ENCODE measurements at places on chromosomes 2 and 18.

GRCh38 chr18:49618742-49619681 is 57.2 kb downstream of the LIPG start:
- no peak for DNase-seq

DNA sequence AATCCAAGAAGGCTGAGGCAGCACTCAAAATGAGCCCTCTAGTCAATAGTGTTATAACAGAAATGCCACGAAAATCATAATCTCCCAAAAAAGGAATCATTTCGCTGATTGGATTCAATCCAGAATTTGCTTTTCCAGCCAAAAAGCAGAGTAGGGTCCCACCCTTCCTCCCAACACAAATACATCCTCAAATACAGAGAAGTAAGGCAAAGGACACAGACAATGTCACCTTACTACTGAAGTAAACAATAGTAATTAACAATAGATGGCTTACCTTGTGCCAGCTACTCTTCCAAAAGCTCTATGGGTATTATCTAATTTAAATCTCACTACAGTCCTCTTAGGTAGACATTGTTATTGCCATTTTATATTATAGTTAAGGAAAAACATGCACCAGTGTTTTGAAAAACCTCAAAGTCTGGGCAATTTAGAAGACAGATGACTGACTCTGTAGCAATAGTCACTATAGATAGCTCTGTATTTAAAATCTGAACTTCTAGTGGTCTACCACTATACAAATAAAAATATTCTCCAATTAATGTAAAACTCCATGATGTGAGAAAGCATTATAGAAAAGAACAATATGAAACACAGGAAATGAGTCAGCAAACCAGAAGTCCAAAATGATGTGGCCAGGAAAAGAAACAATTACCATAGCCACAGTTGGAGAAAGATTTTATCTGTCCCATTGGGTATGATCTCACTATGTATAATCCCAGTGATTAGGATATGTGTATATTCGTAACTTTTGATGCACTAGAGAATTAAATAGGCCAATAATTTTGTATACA is 305.0 kb upstream of the ERBB4 start:
- no peak for DNase-seq

DNA sequence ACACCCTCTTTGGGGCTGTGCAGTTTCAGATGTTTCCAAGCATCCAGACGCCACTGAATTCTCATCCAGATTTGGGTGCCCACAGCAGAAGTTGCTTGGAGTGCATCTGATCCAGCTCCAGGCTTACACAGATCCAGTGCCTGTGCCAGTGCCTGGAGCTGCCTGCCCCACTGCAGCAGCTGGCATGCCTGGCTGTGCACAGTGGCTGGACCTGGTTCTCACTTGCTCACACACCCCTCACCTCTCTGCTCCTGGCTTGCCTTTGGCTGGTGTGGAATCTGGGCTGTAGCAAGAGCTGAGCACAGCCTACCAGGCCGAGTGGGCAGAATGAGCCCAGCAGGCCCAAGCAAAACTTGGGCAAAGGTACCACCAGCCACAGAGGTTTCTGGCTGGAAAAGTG is 137.9 kb downstream of the SPAG16 start:
- DNase-seq, result no peak

- DNase-seq, result no peak
These were observed 41.3 kb downstream of the EIF2AK3 start for GRCh38 chr2:88585969-88586368.

GRCh38 chr2:167844714-167845530 is 402.5 kb downstream of the STK39 start:
- DNase-seq, result no peak

- no peak for DNase-seq
These were observed 3.8 kb upstream of the RHBDD1 start for GRCh38 chr2:226832061-226832460.

DNA sequence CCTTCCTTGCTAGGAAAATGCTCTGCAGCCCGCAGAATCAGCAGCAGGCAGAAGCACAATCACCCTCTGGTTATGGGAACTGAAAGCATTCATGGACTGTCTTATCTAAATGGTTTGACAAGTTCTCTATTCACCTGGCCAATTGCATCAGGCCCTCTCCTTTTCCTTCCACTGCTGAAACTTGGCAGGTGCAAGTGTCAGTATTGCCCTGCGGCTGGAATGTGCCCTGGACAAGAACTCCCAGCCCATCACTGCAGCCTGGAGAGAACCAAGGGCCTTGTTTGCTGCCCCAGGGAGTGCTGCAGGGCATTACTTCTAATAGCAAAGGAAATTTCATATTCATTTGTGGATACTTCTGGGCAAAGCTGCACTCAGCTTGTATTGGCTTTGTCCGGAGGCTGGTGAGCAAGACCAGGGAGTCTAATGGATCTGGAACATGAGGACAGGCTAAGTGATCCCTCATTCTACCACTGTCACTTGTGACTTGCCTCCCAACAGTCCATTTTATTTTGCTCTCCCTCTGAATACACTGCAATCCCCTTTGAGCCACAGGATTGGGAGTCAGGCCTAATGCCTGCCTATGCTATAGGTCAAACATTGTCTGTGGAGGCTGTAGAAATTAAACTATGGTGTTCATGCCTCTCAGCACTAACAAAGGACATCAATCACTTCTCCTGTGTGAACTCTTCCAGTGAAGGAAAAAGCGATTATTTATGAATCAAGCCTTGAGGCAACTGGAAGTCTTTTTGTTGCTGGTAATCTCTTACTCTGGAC is 116.9 kb downstream of the LYPD6B start:
- no peak for DNase-seq

DNA sequence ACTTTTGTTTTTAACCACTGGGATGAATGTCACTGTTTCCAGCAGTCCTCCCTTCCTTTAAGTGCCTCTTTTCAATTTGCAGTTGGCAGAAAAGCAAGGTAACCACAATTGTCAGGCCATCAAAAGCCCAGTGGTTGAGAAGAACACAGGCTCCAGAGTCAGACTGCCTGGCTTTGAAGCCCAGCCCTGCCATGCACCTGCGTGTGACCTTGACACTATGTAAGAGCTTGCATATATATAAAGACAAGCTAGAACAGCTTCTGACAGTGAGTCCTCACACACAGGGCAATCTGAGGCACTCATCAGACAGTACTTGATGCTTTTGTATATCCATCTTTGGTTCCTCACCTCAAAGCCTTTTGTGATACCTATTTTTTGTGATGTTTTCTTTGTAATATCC is 11.0 kb downstream of the CCBE1 start:
- DNase-seq, result no peak

- no peak for DNase-seq
These were observed 96.2 kb upstream of the STK39 start for GRCh38 chr2:168343586-168343985.

DNA sequence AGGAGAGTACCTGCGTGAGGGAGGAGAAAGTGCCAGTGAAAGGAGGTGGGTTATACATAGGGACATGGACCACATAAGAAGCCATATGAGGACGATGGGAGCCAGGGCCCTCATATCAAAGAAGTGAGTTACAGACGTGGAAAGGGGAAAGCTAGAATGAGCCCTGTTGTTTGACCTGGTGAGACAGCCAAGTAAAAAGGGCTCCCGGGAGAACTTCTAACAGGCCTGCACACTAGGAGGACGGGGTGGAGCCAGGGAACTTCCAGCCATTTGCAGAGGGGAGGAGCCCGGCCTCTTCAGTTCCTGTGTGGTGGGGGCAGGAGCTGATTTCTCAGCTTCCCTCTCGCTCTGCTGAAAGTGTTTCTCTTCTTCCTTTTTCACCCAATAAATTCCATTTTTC is 84.1 kb upstream of the SLC66A3 start:
- DNase-seq, result no peak

- no peak for DNase-seq
These were observed 20.6 kb upstream of the SLC38A11 start for GRCh38 chr2:164975891-164976290.

- no peak for DNase-seq
These were observed 88.3 kb downstream of the SLC8A1 start for GRCh38 chr2:40363631-40364030.

DNA sequence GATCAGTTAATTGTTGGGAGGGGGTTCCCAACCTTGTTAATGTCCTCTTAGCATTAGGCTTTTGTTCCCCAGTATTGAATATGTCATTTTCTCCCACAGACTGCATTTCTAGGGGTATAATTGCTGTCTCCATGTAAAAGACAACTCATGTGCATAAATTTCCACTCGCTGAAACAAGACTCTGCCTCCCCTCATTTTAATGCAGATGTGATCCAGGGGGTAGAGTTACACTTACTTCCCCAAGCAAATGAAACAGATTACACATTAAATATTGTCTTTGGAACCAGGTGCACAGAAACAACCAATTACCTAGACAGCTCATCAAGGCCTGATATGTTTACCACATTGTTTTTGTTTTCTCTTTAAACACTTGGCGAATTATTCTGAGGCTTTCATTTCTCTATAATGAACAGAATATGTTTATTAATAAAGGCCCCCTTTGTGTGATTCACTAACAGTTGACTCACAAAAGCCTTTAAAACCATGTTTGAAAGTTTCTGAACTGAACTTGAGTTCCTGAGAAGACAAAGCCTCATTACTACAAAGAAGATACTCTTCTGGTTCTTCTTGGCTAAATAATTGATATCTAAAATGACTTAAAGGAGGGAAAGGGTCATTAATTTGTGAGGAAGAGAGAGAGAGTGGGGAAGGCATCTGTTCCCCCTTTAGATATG is 15.0 kb upstream of the ACVR1 start:
- DNase-seq, result no peak

DNA sequence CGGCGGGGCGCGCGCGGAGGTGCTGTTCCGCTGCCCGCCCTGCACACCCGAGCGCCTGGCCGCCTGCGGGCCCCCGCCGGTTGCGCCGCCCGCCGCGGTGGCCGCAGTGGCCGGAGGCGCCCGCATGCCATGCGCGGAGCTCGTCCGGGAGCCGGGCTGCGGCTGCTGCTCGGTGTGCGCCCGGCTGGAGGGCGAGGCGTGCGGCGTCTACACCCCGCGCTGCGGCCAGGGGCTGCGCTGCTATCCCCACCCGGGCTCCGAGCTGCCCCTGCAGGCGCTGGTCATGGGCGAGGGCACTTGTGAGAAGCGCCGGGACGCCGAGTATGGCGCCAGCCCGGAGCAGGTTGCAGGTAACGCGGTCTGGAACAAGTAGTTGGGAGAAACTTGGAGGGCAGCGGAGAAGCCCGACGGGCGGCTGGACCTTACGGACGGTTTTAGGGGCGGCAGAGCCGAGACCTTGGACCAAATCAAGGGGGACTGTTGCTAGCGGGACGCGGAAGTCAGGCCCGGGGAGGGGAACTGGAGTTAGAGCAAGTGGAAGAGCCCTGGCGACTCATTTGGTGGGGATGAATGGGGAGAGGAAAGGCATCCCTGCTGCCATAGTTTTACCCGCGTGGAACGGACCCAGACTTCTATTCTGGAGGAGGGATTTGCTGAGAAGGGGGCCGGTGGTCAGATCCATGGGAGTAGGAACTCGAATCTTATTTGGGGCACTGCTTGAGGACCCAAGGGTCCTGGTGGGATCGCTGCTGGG is 573 bp downstream of the IGFBP2 start:
- DNase-seq, result no peak

- DNase-seq, result no peak
These were observed 733.7 kb upstream of the FAM98A start for GRCh38 chr2:34332813-34333212.

GRCh38 chr2:150522269-150522668 is 34.8 kb upstream of the RND3 start:
- no peak for DNase-seq

- DNase-seq, result no peak
These were observed 6.7 kb downstream of the ZNF521 start for GRCh38 chr18:25345081-25345866.

DNA sequence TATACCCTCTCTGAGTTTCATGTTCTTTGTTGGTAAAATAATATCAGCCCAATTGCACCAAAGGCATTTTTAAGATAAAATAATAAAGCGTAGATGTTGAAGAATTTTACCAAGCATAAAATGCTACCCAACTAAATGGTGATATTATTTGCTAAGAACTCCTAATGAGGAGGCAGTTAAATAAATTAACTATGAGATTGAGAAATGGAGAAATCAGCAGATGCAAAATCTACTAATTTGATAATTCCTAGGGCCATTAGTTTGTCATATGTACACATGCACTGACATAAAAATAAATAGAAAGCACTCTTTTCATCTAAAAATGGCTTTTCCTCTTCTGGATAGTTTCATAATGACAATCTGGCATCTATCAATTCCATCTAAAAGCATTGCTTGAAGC is 681.5 kb upstream of the FAM98A start:
- no peak for DNase-seq

DNA sequence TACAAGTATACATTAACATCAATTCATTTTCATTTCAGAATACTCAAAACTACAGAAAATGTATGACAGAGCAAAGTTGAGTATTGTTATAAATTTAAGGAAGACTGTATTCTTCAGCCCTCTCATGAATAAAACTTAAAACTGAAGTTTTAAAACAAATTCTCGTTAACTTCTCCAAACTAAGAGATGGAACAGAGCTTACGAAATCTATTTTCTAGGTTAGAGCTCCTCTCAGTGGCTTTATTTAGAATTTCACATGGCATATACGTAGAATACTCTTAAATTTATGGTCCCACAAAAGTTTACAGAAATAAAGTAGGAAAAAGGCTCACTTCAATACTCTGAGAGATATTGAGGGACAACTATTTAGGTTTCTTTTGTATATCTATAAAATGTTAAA is 612.1 kb downstream of the KCNJ3 start:
- no peak for DNase-seq

- no peak for DNase-seq
These were observed 9.5 kb downstream of the COPS7B start for GRCh38 chr2:231795525-231796327.

GRCh38 chr2:120550893-120551446 is 184.7 kb upstream of the GLI2 start:
- no peak for DNase-seq

DNA sequence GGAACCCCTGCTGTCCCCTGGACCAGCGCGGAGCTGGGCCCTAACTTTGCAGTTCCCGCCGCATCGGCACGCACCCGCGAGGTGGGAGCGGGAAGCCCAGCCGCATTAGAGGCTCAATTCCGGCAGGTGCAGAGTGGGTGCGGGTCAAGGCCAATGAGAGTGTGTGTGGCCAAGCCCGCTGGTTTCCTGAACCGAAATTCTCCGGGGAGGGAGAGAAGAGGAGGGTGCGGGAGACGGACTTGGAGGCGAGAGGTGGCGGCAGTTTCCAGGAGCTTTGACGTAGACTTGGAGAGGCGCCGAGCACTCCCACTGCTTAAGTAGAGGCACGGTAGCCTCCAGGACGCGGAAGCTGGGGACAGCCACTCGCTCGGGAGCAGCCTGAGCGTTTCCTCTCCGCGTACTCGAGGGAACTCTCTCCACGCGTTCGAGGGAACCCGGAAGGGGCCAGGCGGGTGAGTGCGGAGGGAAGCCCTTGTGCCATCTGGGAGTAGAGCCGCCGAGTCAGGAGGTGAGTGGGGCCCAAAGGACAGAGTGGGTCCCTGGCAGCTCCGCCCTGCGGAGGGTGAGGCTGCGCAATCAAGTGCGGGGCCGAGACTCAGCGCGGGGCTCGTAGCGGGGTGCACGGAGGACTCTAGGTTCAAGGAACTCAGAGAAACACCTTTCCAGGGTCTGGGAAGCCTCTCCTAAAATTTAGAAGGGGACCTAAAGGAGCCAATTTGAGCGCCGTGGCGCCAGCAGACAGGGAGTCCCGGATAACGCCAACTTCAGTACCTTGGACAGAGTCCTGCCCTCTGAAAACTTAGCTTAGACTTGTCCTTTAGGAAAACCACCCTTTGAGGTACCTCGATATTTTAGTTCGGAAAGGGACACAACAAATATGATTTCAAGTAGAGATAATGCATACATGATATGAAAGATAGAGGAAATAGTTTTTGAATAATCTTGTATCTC is at the start of gene FAM237A:
TSS of gene FAM237A (plus strand) at position 413 of the 951 bp plus-strand sequence. CDS start 1,750 bp downstream, outside the sequence.
- DNase-seq, result no peak

Measured in activated T-cell treated with anti-CD3 and anti-CD28 coated beads, Interleukin-2, amount 50 U/mL, for 1 hour (primary cell).